ENCODE measurements at places on chromosomes 3 and 15. TPM values are rescaled to one million over a fixed set of nuclear protein-coding genes. Genes with fewer than 3 reads are reported as not detected.

GRCh38 chr3:98223907-98224672 lies 40.0 kb upstream of the OR5H6 start:
- DNase-seq: no peak

The NR2E3 gene
- not detected for total RNA-seq

The PRR20G gene
- total RNA-seq: not detected

- no peak for DNase-seq
Measured at GRCh38 chr3:127233371-127233770, 40.4 kb downstream of the PRR23E start.

The IL12A gene
- total RNA-seq: 0.29 TPM

- DNase-seq: no peak
Measured at GRCh38 chr3:180223268-180223667, 186.5 kb upstream of the PEX5L start.

DNA sequence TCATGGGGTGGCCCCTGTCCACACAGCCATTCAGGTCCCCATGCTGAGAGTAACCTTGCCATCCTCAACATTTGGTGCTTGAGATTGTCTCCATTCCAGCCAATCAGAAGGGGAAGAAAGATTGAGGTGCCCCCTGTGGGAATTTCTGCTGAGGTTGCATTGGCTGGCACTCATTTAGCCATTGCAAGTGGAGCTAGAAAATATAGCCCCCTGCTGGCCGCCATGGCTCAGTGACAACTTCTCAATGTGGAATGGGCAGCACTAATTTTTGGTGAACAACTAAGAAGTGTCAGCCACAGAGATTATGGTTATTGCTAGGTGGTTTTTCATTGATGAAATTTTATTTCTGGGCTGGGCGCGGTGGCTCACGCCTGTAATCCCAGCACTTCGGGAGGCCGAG lies 22.0 kb downstream of the COL6A6 start:
- no peak for DNase-seq

GRCh38 chr3:104316118-104316517 lies 1050.6 kb upstream of the ALCAM start:
- no peak for DNase-seq

DNA sequence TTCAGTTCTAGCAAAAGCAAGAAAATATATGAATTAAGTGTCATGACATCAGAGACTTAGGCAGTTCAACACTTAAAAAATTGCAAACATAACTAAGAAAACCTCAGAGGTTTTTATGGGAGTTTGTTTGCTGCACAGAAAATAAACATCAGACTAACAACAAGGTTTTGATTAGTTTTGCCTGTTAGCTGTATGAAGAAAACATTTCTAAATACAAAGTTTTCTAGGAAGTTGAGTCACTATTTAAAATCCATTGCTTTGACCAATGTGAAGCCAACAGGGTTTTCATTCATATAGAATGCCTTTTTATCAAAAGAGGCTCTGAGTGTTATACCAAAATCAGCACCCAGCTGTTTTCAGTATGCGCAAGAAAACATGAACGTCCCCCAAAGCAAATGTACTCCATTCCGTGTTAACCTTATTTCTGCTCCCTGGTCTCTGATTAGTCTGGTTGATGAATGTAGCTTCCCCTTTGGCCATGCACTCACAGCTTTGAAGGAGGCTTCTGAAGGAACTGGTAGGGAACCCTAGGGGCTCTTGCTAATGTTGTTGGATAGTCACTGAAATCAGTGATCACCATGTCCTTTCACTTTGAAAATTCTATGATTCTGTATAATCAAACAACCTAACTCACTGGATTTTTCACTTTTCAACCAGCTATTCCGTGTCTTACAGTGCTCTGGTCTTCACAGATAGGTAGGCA lies 89.6 kb upstream of the TSEN2 start:
- no peak for DNase-seq

The ALG1L2 gene
- 1.00 TPM for total RNA-seq

GRCh38 chr3:105427332-105427731 lies 60.6 kb downstream of the ALCAM start:
- DNase-seq: no peak

GRCh38 chr3:150912501-150912900 lies 7.3 kb upstream of the MINDY4B start:
- DNase-seq: no peak

The TUBGCP5 gene
- 16.3 TPM for total RNA-seq

DNA sequence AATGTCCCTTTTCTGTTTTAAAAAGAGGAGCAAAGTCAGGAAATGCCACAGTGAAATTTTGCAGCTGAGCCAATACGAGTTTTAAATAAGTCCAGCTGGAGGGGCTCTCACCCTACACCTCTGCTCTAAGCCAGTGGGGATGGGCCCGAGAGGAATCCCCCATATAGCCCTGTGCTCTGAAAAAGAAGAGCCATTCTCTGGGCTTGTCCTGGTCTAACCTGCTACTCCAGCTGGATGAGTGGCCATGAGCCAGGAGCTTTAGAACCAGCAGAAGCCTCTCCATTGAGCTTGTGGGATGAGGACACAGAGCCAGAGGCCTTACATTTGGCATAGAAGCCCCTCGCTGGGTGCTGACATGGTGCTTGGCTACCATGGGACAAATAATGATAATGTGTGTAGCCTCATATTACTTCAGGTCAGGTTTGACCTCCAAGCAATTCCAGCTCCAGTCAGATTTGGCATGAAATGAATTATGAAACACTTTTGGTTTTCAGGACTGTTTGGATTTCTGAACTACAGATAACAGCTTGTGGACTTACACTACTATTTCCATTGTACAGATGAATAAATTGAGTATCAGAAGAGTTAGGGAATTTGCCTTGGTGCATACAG lies 172.4 kb downstream of the CHST2 start:
- DNase-seq: no peak

DNA sequence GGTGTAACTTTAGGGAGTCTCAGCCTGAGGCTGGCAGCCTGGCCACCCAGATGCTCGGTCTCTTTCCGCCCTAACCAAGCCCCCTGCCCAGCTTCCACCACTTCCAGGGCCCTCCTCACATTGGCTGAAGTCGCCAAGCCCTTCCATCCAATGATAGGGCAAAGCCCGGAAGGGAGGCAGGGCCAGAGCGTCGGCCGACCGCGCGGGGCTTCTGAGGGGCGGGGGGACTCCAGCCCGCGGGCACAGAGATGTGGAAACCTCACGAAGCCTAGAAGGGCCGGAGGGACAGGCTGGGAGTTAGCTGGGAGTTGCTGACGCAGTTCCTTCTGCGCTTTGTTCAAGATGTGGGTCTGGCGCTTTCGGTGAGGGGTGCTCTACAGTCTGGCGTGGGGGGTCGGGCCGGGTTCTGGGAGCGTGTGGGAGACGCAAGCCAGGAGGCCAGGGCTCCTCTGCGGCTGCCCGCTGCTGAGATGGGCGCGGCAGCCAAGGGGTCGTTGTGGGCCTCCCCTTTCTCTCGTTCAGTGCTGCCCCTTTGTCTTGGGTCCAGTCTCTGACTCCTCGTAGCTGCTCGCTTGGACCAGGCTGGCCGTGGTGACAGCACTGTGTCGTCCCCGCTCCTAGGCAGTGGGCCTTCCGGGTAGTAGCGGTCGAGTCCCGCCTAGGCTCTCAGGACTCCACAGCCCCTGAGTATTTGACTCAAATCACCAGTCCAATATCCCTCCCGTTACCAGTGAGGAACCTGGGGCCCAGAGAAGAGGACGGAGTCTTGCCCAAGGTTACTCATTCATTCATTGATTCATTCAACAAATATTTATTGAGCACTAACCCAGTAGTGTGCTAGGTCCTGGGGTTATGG lies at the start of gene ZNF660:
ZNF660 (plus strand) TSS at position 319 of the 856 bp plus-strand sequence. CDS start 9,230 bp downstream, outside the sequence.
- peak; percentile 90 for DNase-seq

GRCh38 chr3:29605845-29606244 lies 325.0 kb downstream of the RBMS3 start:
- no peak for DNase-seq
